NCI-H1417 treated with DMSO at 0.1 percent for 48 hours (cell line): ENCODE measurements at places on chromosomes 16 and 17.

GRCh38 chr17:71849783-71850768 lies 270.7 kb upstream of the SOX9 start:
- no peak for DNase-seq

DNA sequence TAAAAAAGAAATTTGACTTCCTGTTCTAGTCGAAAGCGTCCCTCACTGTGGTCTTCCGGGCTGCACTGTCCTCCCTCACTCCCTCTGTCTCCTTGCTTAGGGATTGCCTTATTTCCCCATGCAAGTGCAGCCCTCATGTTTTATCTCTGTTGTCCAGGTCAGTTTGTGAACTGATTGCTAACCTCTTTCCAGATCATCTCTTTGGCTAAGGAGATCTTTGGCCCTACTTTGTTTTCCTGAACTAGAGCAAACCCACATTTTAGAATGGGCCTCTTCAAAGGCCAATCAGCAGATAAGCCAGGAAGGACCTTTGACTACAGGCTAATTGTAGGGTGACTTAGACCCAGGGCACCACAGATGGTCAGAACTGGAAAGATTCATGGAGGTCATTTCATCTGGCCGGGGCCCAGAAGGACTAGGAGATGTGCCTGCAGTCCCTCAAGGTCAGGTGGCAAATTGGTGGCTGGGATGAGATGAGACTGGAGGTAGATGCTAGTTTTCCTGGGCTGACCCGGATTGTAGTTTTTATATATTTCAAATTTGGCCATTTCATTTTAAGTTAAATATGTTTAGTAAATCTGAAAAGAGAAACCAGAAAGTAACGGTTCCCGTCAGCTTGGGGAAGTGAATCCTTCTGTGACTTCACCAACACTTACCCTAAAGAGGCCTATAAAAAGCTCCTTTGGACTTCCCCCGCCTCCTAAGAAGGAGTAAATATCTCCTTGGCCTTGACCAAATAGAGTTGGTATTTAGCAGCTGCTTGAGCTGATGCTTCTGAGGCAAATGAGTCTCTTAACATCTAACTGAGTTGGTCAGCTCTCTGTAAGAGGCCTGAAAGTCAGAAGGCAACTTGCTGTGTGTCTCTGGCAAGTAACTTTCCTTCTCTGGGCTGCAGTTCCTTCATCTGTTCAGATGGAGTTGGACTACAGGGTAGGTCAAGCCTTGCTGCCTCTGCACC lies 6.2 kb upstream of the SLC25A19 start:
- no peak for DNase-seq

DNA sequence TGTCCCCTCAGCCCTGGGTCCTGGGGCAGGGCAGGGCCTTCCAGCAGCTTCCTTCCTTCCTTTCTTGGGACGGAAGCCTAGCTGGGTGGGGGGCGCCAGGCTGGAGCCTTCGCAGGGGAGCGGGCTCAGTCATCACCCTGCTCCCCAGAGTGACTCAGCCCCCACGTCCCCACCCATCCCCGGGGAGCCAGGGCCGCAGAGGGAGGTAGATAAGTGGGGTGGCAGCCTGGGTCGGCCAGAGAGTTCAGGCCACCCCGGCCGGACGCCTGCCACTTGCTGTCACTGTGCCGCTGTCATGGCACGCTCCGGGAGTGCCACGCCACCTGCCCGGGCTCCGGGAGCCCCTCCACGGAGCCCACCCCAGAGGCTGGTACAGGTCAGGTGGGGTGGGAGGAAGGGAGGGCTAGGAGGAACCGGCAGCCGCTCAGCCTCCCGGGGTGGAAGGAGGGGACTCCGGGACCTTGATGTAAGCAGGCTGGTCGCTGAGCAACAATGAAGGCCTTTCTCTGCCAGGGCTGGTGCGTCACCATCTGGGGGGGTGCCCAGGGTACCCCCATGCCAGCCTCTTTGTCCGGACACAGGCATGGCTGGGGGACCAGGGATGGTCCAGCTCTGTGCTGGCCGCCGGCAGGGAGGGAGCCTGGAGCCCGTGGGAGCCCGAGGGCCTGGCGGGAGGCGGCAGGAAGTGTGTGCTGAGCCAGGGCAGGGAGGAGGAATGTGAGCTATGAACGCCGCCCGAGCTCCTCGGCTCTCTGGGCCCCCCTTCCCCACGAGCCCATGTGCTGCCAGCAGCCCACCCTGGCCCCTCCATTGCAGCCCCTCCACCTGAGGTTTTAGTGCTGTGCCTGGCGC lies 6.6 kb downstream of the NHERF2 start:
- no peak for DNase-seq

DNA sequence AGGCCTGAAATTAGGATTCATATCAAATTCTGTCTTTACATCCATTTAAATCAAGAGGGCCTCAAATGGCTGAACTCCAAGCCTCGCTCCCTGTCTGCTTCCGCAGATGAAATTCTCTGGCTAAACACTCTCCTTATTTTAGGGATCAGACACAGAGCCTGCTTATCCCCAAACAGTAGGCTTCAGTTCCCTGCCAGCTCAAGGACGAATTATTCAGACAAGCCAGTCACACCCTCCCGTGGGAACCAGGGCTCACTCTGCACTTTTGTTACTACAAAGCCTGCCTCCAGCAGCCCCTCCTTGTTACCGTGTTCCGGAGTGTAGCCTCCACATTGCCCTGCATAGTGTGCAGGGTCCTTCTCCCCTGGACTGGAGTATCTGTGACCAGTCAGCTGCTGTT lies 46.6 kb upstream of the LCMT1 start:
- DNase-seq = no peak

DNA sequence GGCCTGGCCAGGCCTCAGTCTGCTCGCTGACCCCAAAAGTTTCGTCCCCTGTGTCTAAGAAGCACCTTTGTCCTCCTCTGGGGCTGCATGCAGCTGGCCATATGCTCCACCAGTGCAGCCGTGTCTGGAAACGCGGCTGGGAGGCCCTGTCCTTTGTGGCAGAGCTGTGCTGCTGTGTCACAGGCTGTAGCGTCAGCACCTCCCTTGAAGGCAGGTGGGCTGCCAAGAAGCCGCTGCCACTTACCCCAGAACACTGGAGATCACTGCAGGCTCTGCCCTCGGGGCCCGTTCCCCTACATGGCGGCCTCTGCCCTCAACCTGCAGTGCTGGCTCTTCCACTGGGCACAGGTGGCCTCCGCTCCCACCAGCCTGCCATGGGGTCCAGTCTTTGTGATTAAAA lies 15.7 kb upstream of the MC1R start:
- DNase-seq = no peak

DNA sequence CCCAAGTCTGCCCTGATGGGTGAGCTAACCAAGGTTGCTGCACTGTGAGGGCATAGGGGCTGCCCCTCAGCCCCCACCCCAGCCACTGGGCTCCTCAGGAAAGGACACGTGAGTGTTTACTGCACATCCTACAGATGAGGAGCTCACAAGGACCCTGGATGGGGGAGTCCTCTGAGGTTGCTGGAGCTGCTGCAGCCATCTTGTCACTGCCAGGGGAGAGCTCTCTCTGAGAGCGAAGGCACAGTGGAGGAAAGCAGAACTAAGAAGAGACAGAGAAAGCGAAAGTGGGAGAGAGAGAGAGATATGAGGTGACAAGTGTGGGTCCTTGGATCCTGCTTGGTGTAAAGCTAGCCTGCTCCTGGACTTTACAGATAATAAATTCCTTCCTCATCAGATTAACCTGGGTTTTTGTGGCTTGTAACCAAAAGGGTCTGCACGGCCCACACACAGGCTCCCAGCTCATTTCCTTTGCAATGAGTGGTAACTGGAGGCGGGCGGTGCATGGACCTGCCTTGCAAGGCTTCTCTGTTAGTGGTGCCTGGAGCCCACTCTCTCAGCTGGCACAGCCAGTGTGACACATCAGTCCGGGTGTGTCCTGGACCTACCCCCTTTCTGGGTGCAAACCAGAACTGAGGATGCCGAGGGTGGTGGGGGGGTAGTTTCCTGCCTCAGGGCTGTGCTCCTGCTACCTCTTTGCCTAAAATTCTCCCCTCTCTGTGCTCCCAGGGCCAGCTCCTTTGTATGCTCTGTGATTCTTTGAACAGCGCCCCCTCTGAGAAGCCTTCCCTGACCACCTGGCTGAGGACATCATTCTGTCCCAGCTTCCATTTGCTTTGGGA lies 14.2 kb downstream of the SNX20 start:
- no peak for DNase-seq

DNA sequence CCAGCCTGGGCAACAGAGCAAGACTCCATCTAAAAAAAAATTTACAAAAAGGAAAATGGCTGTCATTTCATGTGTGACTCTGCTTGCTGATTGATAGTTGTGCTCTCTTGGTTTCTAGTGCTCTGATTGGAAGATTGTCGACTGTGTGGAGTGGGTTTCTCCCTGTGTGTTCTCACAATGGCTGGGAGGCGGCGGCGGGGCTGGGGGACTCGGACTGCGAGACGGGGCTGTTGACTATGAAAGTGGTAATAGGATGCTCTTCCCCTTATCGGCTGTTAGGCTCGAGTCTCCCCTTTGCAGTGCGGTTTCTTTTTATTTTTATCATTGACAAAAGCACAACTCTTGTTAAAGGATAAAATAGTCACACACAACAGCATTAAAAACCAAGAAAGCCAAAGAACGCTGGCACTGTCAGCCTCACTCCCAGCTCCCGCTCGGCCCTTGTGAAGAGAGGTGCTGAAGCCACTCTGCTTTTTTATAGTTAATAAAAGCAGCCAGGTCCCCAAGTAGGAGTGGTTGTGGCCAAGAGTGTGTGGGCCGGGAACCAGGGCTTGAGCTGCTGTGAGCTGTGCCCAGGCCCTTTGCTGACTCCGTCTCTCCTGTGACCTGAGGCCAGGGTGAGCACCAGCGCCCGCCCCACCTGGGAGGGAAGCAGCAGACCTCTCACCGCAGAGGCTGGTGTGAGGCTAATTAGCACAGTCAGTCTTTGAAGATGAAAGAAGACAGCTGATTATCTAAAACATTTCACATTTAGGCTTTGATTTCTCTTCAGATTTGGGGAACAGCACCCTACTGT lies 36.5 kb downstream of the TBCD start:
- no peak for DNase-seq

GRCh38 chr17:12821376-12821940 lies 32.2 kb downstream of the ARHGAP44 start:
- DNase-seq = no peak

DNA sequence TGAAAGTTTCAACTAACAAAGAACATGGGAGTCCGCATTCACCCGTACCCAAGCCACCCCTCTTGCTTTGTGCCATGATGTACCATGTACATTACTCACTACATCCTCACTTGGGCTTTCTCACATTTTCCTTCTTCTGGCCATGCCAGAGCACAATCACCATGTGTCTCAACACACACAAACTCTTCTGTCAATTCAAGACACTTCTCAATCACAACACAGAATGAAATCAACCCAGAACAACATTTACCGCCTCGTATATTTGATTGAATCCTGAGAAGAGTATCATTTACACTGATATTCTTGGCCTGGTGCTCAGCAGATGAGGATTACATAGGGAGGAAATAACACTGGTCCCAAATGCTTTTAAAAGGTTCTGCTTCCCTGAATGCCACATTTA lies 4.5 kb downstream of the ADAMTS18 start:
- DNase-seq = no peak

DNA sequence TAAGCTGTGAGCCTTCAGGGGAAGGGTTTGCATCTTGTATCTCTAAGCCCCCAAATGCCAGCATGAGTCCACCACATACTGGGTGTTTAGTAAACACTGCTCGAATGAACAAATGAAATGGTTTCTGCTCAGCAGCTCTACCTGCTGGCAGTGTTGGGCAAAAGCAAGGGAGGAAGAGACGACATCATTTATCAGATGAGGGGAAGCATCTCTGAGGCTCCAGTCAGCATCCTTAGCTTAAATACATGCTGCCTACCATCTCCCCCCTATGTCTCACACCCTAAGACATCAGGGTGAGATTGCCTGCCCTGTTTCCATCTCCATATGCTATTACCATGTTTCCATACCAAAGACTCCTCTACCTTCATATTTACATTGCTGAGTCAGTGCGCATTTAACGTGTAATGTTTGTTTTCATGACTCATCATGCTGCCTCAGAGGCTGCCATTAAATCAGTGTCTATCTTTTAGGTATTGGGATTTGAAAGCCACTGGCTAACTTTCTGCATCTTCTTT lies 379.8 kb downstream of the UTP18 start:
- DNase-seq = no peak

DNA sequence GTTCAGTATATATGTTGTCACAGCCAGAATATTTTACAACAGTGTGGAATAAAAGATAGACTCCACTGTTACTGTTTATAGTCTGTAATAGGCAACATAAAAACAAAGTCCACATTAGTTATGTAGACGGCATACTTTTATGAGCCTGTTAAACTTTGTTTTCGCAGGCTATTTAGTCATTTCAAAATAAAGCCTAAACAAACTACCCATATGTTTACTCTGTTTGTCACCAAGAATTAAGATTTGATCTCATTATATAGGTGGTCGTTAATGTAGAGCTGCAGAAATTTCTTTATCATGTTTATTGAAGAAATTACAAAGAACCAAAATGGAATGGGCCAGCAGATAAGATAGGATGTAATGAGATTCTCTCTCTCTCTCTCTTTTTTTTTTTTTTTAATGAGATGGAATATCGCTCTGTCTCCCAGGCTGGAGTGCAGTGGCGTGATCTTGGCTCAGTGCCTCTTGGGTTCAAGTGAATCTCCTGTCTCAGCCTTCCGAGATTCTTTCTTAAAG lies 943.8 kb upstream of the SOX9 start:
- no peak for DNase-seq

DNA sequence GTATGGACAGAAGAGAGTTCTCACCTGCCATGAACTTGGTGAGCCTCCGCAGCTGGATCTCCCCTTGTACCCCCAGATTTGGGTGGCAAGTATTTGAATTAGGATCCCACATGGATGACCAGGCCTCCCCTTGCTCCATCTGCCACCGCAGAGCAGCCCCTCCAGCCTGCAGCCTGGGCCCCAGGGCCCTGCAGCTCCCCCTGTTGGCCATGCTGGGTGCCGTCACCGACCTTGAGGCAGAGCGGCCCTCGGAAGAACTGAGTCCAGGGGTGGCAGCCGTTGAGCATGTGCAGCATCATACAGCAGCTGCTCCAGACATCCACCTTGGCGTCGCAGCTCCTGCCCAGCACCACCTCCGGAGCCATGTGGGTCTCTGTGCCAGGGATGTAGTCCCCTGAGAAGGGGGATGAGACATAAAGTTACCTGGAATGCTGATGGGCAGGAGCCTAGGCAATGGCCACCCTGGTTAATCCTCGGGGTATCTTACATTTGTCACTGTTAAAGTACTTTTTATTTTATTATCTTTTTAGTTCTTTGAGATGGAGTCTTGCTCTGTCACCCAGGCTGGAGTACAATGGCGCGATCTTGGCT lies 9.0 kb upstream of the SPATA32 start:
- no peak for DNase-seq
